Stimulated activated CD8-positive, alpha-beta memory T cell treated with anti-CD3 and anti-CD28 coated beads, Interleukin-7, amount 100 ng/mL, for 4 hours (primary cell): ENCODE measurements at places on chromosomes 4 and X.

DNA sequence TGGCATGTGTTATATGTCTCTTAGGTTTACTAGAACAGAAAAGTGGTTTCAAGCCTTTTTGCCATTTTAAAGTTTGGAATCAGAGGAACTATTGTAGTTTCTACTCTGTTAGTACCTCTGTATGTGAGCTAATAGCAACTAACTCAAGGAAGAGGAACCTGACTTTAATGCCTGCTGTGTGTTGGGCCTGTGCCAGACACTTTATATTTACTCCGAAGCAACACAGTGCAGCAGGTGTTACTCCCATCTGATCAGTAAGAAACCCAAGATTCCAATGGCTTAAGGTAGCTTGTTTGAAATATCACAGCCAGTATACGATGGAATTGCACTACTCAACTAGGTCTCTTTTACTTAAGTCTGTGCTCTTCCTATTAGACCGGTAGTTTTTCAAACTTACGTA lies 79.2 kb downstream of the USP9X start:
- DNase-seq: no peak

DNA sequence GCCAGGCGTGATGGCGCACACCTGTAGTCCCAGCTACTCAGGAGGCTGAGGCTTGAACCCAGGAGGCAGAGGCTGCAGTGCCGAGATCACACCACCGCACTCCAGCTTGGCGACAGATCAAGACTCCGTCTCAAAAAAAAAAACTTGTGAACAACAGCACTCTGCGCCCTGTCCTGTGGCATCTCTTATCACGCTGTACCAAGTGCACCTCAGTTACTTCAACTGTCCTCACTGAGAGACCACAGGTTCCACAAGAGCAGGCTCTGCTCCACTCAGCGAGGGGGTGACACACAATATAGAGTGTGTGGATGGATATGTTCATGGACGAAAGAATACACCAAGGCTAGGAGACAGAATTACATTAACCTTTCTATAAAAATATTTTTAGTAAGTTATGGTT lies 49.3 kb downstream of the ADGRA3 start:
- DNase-seq: no peak

GRCh38 chr4:24117975-24118374 lies 228.1 kb upstream of the PPARGC1A start:
- no peak for DNase-seq

- DNase-seq: peak; percentile 48
These were observed at the start of gene TLR6 for GRCh38 chr4:38856524-38857337. Gene TLR6, minus strand, starts transcription at chr4:38856817. Its CDS starts 27,344 bp downstream, at chr4:38829473.

DNA sequence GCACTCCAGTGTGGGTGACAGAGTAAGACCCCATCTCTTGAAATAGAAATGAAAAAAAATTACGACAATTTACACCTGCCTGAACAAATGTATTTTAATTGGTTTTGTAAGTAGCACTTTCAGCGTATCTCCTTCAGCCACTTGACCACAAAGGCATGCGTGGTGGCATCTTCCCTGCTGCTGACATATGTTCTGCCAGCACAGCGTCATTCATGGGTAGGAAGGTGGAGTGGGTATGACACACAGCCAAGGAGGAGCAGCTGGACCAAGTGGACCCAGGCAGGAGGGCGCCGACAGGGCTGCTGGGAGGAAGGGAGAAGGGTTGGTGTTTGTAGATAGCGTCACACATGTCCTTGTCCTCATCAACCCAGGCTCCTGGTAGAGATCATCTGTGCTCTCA lies 28.6 kb upstream of the CLDN34 start:
- DNase-seq: no peak

GRCh38 chr4:146142768-146143167 lies 32.8 kb upstream of the LSM6 start:
- DNase-seq: no peak

GRCh38 chr4:157291071-157291470 lies 70.5 kb downstream of the GRIA2 start:
- DNase-seq: no peak

- DNase-seq: no peak
These were observed 11.7 kb upstream of the IL21 start for GRCh38 chr4:122632396-122633143.

GRCh38 chr4:99389606-99390005 lies 37.1 kb upstream of the ADH1C start:
- DNase-seq: no peak

- DNase-seq: no peak
These were observed 41.9 kb downstream of the POLR2B start for GRCh38 chr4:57020467-57021101.

DNA sequence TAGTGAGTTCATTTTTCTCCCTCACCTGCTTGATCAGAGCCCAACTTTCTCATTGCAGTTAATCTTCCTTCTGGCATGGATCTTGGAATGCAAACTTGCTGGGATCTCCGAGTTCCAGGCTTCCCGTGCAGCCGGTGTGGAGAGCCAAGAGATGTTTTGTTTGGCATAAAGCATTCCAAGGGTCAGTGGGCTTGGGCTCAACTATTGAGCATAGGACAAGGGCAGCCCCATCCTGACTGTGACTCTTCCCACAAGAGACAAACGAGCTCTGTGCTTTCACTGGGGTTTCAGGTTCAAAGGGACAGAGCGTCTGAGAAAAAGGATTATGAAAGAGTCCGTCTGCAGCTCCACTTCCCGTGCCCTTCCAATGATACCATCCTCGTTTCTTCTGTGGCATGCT lies 10.5 kb downstream of the TLR7 start:
- DNase-seq: no peak

DNA sequence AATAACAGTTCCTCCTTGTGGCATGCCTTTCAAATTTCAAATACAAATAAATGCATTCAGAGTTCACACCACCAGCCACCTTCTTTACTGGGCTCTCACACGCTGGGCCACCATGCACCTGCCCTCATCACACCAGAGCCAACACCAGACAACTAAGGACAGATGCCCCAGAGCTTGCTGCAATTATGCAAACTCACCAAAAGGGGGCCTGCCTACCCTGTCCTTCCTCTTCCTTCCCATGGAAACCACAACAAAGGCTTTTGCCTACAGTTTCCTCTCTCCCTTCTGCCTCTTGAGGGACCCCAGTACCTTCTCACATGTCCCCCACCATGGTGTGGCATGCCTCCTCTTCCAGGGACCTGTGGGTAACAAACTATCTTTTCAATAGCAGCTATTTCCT lies 1333.9 kb upstream of the TENM3 start:
- no peak for DNase-seq

DNA sequence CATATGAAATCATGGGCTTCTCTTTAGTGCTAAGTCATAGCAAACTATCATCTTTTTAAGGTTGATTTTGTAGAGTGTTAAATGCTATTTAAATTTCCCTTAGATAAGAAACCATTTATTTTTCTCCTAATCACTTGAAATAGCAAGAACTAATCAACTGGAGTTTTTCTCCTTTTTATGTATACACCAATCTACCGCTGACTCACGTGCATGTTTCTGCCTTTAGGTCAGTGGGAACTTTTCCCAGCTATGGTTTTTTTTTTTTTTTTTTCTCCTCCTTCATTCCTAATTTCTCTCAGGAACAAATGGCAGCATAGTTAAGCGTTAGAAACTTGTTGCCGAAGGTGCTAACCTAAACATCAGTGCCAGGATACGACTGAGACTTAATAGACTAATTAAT lies 176.4 kb downstream of the BMPR1B start:
- no peak for DNase-seq

- DNase-seq: no peak
These were observed 220.6 kb upstream of the RPL34 start for GRCh38 chr4:108399610-108400265.

GRCh38 chr4:171376724-171377123 lies 436.5 kb upstream of the GALNTL6 start:
- no peak for DNase-seq

DNA sequence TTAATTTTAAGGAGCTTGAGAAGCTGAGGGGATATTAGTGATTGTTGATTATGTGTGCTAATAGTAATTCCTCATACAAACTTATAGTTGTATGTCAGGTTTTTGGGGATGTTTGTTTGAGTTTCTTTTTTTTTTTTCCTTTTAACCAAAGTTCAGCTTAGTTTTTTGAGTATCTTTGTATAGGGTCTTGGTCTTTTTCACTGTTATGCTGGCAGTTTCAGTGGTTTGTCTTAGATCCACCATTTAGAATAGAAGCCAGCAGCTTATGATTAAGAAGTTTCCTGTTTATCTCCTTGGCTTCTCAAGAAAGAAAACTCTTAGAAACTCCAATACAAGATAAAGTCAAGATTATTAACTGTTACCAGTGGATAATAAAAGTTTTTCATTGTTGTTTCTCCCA lies 16.1 kb downstream of the CPEB2 start:
- no peak for DNase-seq

GRCh38 chr4:25883565-25883964 lies 20.8 kb upstream of the SEL1L3 start:
- no peak for DNase-seq

- no peak for DNase-seq
These were observed 206.7 kb downstream of the RASL11B start for GRCh38 chr4:53068755-53069330.

- no peak for DNase-seq
These were observed 176.3 kb downstream of the ENOX2 start for GRCh38 chrX:130726661-130727060.

GRCh38 chr4:10655968-10656367 lies 28.6 kb downstream of the CLNK start:
- no peak for DNase-seq

DNA sequence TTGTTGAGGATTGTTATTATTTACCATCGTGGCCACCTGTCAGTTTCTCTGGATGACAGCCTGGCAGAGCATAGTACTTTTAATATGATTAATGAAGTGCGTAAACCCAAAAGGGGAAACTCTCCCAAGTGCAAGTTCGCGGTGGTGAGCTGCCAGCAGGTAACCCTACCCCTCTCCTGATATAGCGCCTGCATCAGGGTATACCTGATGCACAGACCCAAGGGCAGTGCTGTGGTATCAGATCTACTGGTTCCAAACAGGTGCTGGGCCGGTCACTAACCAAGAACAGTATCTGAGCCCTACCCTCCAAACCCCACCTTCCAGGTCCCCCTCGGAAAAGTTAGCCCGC lies 1.6 kb downstream of the RNF150 start:
- no peak for DNase-seq

DNA sequence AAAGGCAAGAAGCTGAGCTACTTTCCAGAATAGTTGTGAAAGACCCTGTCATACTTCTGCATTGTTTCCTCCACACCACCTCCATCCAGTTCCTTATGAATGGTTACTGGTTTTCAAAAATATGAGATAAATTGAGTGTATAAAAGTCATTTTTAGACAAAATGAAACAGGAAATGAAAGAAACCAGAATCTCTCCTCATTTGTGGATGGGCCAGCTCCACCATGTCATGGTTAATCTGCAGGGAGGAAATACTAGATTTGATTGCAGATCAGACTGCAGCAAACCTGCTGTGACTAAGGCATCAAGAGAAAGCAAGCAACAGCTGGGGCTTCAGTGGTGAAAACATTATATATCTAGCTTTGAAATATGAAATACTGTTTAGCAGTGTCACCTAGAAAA lies 23.8 kb downstream of the F9 start:
- DNase-seq: no peak

- DNase-seq: no peak
These were observed 42.4 kb upstream of the ATOH1 start for GRCh38 chr4:93786149-93786548.

- no peak for DNase-seq
These were observed 52.8 kb upstream of the CBR4 start for GRCh38 chr4:169062897-169063244.

DNA sequence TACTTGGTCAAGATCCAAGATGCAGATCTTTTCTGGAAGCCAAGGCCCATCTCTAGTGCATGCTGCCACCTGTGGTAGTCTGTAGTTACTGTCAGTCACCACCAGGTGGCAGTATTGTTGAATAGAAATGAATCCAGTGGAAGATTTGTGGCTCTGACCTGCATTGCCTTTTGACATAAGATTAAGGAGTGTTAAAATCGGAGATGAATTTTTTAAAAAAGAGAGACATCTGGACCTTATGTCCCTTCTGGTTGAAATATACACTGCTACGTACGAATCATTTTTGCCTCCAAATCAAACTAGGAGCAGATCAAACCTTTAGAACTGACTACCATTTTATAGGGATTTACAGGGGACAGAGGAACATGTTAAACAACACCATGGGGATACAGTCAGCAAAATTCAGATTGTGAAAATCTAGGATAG lies 46.9 kb upstream of the RHOH start:
- peak; percentile 32 for DNase-seq

DNA sequence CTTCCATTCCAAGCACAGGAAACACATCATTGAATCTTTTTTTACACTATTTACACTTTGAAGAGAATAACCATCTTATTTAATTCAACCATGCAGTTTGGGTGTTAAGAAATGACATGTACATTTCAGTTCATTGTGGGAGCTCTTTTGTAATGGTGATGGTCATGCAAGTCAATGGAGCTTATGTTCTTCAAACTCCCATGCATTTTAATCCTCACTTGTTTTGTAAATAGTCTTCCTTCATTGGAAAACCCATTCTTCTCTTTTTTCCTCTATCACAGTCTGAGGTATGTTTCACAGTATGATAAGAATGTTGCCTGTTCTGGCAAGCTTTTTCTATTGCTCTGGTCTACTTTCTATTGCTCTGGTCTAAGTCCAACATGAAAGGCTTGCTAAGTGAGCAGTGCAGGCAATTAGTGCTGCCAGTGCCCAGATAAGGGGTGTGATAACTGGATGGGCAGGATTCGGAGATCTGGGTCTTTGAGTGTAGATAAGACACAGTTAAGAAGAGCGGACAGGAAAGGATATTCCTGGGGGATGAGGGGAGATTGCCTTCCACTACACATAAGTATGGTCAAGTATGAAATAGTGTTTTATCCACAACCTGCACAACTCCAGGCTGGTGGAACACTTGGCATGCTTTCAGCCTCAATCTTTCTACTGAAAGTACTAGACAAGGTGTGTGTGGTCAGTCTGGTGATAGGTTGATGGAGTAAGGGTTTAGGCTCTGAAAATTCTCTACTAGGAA lies 17.1 kb downstream of the AFP start:
- no peak for DNase-seq

DNA sequence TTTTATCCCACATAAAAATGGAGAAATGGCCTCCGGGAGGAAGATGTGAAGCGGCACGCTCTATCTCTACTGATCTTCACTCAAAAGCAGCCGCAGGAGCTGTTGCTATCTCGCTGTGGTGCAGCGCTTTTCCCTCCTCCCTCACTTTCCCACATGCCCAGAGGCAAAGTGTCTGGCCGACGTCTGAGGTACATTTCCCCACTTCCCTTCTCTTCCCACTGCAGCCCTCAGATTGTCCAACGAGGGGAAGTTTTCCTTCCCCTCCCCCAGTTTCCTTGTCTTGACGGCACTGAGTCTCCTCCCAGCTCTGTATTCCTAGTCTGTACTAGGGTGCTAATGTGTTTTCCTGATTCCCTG lies 660 bp upstream of the COL25A1 start:
- DNase-seq: no peak
